ENCODE measurements at places on chromosomes 6 and 20.

- DNase-seq = no peak
Measured at GRCh38 chr6:154446984-154447383, 63.5 kb downstream of the CNKSR3 start.

DNA sequence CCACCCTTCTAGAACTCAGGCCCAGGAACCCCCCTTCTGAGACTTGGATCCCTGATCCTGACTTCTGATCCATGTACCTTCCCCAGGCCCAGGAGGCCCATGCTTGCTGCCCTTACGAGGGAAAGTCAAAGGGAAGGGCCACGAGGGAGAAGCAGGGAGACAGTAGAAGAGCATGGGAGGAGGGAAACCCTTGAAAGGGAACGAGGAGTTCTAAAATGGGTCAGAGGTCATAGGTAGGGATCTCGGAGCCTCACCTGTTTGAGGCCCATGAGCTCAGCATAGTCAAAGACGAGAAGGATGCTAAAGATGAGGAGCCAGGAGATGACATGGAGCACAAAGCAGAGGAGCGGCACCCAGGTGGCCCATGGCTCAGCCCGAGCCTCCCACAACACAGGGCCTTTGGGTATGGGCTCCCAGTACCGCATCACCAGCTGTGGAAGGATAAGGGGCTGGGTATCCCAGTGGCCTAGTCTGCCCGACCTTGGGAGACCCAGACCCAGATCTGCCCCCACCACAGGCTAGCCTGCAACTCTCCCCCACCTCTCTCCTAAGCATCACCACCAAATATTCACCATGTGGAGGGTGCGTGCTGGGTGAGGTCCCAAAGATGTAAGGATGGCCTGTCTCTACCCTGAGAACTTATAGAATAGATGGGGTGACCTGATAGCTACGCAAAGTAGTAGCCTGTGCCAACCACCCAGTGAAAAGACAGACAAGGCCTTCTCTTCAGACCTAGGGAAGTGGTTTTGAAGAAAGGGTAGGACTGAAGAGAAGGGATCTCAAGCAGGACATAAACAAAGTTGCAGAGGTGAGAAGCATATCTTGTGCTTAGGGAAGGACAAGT lies 1.5 kb downstream of the NRM start:
- DNase-seq = no peak

- no peak for DNase-seq
Measured at GRCh38 chr20:24702501-24703283, 233.3 kb downstream of the SYNDIG1 start.

- DNase-seq = no peak
Measured at GRCh38 chr6:119196715-119197114, 118.3 kb upstream of the FAM184A start.

DNA sequence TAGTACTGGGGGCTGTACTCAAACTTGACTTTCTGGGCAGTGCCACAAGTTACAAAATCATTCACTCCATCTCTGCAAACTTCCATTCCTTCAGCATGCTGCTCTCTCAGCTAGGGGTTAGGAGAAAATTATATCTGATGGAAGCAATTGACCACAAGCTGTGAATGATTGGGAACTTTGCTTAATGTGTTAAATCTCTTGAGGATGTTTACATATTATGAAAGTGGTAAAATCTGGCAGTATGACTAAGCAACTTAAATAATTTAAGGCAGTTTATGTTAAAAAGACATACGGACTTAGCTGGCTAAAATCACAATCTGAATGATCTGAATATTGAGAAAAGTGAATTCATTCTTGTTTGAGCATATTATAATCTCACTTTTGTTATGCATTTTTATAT lies 415.0 kb downstream of the PHF3 start:
- no peak for DNase-seq

DNA sequence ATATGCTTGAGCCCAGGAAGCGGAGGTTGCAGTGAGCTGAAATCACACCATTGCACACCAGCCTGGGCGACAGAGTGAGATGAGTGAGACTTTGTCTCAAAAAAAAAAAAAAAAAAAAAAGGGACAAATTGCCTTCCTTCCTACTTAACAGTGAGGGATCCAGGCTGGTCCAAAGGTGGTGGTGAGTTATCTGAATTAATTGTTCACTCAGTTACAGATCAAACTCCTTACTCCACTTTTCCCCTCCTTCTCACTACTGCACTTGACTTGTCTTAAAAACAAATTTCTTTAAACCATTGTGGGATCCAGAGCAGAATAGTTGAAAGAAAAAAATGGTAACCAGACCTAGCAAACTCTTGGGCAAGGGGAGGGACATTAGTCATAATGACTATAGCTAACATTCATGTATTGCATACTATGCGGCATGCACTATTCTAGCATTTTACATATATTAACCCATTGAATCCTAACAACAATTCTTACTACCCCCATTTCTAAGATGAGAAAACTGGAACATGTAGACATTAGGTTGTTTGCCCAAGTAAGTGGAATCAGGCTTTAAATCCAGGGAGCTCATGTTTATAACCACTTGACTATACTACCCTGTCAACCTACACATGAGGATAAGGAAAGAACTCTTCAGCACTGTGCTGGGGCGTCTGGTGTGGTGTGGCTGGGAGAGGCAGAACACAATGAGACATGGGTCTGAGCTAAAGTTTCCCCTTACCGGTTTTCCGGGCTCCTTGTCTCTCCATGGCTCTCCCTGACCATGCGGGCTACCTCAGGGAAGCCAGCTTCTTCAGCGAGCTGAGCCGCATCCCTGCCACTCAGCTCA lies 1.5 kb downstream of the GPANK1 start:
- no peak for DNase-seq

GRCh38 chr6:34439442-34439841 lies 13.6 kb upstream of the RPS10 start:
- no peak for DNase-seq

DNA sequence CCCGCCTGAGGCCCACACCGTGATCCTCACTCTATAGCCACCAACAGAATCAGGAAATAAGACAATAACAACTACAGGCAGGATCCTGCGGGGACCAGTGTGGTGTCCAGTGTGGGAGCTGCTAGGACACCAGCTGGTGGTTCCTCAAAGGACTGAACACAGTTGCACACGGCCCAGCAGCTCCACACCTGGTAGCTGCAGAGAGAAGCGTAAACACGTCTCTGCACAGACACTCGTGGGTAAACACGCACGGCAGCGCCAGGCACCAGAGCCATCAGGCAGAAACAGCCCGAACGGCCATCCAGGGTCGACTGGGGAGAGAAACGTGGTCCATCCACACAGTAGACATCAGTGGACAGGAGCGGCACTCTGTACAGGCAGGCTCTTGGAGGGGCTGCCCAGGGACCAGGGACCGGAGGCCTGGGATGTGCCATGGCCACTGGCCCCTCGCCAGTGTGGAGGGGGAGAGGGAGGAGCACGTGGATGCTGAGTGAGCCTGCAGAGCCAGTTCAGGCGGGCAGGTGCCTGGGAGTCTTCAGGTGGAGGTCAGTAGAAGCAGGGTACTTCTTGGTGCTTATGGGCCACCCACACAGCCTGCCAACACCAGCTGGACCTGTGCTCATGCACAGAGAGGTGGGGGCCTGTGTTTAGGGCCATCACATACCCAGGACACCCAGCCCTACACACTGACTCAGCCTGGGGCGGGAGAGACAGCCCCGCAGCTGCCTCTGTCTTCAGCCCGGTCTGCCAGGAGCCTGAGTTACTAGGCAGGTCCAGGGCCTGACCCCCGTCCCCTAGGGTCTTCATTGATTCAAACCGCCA lies 7.4 kb upstream of the LAMA5 start:
- DNase-seq = no peak

DNA sequence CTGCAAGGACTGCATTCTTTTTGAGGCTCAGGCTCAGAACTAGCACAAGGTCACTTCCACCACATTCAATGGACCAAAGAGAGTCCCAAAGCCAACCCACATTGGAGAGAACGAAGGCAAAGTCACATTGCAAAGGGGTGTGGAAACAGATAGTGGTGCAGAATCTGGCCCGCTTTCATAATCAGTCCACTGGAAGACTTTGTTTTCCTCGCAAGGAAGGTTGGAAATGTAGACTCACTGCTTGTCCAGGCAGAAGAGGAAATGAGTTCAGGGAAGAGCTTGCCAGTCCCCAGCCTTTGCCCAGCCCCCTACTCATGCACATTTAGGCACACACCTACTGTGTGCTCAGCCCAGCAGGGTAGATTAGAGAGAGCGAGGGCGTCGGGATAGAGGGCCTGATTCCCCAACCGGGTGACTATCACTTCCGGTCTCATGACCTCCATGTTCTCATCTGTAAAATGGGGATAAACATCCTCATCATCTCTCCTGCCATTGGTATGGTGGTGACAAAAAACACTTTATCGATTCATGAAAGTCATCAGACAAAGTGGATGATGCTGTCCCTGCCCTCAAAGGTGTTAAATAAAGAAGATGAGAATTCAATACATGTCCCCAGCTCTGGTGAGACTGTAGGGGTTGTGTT lies 24.3 kb upstream of the CCN5 start:
- no peak for DNase-seq
